AML-193 (cell line): ENCODE measurements at places on chromosomes 5 and 9.

GRCh38 chr5:5933651-5934050 is 444.7 kb downstream of the MED10 start:
- no peak for DNase-seq

DNA sequence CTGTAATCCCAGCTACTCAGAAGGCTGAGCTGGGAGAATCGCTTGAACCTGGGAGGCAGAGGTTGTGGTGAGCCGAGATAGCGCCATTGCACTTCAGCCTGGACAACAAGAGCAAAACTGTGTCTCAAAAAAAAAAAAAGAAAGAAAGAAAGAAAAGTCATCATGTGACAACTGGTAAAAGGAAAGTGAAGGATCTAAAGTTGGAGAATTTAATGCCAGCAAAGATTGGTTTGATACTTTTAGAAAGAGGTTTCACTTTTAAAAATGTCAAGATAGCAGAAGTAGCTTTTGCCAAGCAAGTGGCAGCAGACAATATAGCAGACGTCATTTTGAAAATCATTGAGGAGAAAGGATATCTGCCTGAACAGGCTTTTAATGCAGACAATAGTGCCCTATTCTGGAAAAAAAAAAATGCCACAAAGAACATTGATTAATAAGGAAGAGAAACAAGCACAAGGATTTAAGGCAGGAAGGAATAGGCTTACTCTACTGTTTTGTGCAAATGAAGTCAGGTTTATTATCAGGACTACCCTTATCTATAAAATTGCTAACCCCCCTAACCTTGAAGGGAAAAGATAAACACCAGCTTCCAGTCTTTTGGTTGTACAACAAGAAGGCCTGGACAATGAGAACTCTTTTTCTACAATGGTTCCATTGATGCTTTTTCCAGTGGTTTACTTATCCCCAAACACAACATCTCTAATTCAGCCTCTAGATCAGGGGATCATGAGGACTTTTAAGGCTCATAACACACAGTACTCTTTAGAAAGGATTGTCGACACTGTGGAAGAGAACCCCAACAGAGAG is 12.0 kb downstream of the PKD2L2 start:
- DNase-seq, result no peak

- no peak for DNase-seq
Measured at GRCh38 chr9:133031496-133031911, 707 bp downstream of the GTF3C5 start.

GRCh38 chr5:41270423-41271251 is 57.3 kb upstream of the C6 start:
- DNase-seq, result peak; percentile 33

GRCh38 chr5:56244627-56245026 is 11.5 kb upstream of the ANKRD55 start:
- no peak for DNase-seq

DNA sequence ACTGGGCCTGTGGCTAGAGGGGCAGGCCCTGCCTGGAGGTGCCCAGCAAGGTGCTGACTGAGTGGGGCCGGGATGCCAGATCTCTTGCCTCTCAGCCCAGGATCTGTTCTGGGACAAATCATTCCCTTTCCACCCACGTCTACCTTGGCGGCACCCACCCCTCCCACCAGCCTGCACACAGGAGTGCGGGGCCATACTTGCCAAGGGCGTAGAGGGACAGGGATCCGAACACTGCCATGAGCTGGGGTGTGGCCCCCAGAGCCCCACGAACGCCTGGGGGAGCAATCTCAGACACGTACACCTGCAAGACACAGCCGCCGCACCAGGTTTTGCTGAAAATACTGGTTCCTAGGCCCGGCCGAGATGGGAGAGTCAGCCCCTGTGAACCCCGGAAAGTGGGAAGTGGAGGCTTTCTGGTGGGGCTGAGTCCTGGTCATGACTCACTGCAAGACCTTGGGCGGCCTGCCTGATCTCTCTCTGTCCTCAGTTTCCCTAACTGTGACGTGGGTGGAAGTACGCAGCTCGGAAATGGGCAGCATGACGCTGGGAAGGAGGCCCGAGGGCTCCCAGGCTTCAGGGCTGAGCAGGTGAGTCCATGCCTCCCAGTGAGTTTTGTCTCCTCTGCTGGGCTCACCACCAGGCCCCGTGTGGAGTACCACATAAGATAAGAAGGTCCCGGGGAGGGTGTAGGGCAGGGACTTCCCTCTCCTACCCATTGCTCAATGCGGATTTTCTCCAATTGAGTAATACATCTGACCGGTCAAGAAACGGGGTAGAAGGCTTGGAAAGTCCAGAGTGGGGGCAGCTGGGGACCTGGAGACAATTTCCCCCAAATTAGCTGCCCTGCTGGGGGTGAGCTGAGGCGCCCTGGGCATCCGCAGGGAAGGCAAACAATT is 2.6 kb downstream of the SLC2A6 start:
- DNase-seq, result peak; percentile 66

DNA sequence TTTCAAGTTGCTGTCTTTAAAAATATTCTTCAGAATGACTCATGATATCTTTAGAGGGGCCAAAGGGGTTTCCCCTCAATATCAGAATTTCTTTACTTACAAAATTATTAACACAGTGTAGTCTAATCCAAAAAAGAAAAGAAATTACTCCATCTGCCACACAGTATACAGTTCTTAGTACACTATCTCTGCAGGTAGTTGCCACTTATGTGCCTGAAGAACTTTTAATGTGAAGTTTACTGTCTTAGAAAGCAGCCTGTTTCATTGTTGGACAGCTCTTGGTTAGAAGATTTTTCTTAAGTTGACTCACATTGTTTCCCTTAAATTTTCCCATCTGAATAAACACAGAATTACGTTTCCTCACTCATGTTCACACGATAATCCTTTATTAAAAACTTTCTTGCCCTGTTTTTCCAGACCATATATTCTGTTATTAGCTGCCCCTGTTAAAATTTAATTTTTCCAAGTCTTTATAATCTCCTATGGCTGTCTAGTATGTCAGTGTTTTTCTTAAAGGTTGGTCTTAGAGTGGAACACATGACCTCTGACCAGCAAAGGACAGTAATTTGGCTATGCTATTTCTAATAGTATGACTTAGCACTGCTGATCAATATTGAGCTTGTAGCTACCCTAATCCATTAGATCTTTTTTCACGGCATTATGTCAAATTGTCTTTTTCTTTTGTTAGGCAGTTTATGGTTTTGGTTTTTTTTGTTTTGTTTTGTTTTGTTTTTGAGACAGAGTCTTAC is 21.8 kb upstream of the FKTN start:
- no peak for DNase-seq

GRCh38 chr9:68974901-68975300 is 39.0 kb downstream of the PRKACG start:
- no peak for DNase-seq

- DNase-seq, result no peak
Measured at GRCh38 chr9:112582371-112583262, 96.0 kb downstream of the KIAA1958 start.

GRCh38 chr9:124818431-124819281 is 34.6 kb upstream of the WDR38 start:
- no peak for DNase-seq

GRCh38 chr9:134474055-134474370 is 147.8 kb downstream of the RXRA start:
- DNase-seq, result no peak

DNA sequence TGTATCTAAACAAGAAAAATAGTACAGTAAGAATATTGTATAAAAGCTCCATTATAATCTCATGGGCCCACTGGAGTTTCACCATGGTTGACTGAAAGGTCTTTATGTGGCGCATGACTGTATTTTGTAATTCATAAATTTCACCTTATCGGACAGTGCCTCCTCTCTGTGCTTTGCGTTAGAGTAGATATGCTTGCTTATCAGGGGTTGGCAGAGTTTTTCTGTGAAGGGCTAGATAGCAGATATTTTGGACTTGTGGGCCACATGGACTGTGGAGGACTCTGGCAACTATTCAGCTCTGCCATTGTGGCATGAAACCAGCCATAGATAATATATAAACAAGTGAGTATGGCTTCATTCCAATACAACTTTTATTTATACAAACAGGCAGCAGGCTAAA is 23.2 kb downstream of the GAPVD1 start:
- no peak for DNase-seq

DNA sequence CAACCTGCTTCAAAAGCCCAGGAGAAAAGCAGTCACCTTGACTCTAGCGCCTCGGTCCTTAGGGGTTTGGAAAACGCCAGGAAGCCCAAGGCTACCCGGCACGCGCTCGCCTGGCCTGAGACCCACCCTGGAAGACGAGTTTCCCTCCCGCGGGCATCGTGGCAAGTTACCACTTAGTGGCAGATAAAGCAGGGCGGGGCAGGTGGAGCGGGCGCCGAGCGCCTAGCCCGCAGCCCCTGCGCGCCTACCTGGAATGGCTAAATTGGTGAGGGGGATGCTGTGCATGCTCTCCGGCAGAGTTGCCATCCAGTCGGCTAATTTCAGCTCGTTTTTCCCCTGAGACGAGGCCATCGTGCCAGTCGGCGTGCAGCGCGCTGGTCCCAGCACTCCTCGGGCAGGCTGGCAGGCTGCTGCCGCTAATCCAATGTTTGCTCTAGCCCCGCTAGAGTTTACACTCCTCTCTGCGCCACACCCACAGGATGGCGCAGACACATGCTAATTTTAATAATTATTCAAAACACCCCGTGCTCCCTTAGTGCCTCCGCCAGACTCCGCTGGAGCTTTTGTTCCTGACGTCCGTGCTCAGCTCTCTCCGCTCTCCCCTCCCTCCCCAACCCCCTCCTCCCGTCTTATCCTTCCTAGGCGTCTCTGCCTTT is at the start of gene PLCXD3:
TSS of gene PLCXD3 (minus strand) at position 426 of the 656 bp plus-strand sequence. CDS start at position 351, 75 bp downstream.
- DNase-seq, result no peak

DNA sequence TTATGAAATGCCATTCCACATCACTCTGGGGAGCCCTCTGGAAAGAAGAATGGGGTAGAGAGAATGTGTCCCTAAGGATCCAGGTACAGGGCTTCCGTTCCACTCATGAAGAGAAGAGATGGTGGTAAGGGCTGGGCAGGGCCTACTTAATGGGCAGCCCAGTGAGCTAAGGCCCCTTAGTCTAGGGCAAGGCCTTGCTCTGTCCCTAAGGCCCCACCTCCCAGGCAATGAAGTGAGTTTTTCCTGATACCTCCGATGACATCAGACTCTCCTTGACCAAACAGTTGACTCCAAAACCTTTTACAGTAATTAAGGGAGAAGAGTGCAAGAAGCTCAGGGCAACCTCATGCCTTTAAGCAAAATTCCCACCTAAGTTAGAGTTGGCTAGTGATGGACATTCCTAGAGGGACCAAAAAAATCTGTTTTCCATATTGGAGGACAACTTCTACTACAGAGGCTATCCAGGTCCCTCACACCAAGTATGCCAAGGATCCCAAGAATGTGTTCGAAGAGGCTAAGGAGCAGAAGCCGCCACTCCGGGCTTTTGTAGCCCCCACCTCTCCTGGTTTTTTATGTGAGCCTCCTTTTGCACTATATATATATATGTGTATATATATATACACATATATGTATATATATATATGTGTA is 5.9 kb downstream of the KLF9 start:
- DNase-seq, result no peak

GRCh38 chr9:135224921-135225541 is 137.6 kb downstream of the OLFM1 start:
- no peak for DNase-seq

- no peak for DNase-seq
Measured at GRCh38 chr9:88680041-88680440, 145.1 kb downstream of the NXNL2 start.

DNA sequence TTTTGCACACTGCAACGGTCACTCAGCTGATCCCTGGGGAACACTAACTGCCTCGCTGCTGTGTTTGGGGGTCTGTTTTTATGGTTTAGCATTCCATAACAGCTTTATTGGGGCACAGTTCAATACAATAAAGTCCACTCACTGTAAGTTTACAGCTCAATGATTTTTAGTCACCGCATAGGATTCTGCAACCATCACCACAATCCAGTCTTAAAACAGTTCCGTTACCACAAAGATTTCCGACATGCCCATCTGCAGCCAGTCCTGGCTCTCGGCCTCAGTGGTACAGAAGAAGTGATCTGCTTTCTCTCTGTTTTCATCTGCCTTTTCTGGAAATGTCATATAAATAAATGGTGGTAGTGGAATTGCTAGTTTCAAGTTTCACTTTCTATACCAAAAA is 23.6 kb downstream of the OR2V2 start:
- no peak for DNase-seq

- DNase-seq, result peak; percentile 78
Measured at GRCh38 chr5:154544646-154545045, 66.6 kb upstream of the HAND1 start.

- no peak for DNase-seq
Measured at GRCh38 chr9:132001567-132001966, 78.1 kb downstream of the MED27 start.

DNA sequence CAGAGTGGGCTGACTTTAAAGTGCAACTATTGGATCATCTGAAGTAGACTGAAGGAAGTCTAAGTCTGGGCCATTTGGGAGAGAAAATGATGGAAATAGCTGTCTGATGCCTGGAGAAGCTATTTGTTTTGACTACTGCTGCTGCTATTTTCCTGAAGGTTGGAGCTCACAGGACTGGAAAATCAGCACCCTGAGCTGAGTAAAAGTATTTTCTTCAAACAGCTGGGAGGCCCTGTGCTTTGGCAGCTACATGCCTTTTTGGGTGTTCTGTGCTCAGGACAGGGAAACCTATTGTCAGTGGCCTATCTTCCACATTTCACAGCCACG is 302.6 kb downstream of the ENC1 start:
- no peak for DNase-seq
